Type B pancreatic cell (in vitro differentiated cells): ENCODE measurements at places on chromosomes 7 and 10.

GRCh38 chr7:33243319-33243881 lies 114.0 kb downstream of the BBS9 start:
- H3K36me3 ChIP-seq: no peaks in the 10 kb centered on the region
- DNase-seq: no peak
- H3K27ac ChIP-seq: no peak overlapping the region
- H3K27me3 ChIP-seq: no peaks in the 10 kb centered on the region
- H3K4me1 ChIP-seq: peaks cover 6% of the 10 kb centered on the region

GRCh38 chr7:94045581-94045980 lies 41.4 kb upstream of the BET1 start:
- no peaks in the 10 kb centered on the region for H3K36me3 ChIP-seq
- H3K4me1 ChIP-seq: peaks cover 2% of the 10 kb centered on the region
- no peak overlapping the region for H3K27ac ChIP-seq
- no peak for DNase-seq

DNA sequence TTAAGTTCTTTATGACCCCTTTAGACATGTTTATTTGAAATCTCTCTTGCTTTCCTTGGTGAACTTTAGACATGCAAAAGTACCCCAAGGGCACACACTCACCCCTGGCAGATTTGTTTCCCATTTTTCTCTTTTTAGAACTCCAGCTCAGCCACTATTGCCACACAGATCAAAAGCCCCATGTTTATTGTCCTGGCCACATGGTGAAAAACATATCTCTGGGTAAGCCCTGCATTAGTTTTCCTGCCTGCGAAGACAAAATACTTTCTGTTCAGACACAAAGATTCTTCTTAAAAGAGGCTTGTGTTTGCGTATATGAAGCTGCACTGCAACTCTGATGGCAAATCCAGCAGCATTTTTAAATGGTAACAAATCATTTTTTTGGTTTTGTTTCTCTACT lies 200.0 kb downstream of the POLR1F start:
- DNase-seq: no peak
- peaks cover 7% of the 10 kb centered on the region for H3K4me1 ChIP-seq
- H3K27me3 ChIP-seq: no peaks in the 10 kb centered on the region
- no peaks in the 10 kb centered on the region for H3K36me3 ChIP-seq

DNA sequence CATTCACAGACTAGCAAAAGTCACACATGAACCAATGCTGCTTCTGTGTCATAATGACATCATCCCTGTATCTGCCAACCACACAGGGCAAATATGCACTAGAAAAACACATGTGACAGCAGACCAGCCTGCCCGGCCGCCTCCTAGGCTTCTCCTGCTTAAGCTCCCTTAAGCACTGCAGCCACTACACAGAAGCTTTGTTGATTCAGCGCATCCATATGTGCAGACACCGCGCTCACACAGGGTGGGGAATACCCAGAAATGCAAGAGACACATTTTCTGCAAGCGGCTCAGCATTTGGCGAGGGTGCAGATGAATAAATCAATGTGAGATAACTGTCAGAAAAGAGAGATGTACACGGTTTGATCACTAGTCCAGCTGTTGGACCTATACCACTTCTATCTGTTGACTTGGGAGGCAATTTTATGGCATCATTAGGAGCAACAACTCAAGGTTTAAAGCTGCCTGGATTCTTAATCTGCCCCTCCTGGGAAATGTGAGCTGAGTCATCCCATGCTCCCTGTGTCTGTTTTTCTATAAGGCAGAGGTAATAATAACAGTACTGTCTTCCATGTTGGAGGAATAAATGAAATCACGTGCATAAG lies 33.4 kb downstream of the CPXM2 start:
- no peak overlapping the region for H3K4me3 ChIP-seq
- no peaks in the 10 kb centered on the region for H3K4me1 ChIP-seq

DNA sequence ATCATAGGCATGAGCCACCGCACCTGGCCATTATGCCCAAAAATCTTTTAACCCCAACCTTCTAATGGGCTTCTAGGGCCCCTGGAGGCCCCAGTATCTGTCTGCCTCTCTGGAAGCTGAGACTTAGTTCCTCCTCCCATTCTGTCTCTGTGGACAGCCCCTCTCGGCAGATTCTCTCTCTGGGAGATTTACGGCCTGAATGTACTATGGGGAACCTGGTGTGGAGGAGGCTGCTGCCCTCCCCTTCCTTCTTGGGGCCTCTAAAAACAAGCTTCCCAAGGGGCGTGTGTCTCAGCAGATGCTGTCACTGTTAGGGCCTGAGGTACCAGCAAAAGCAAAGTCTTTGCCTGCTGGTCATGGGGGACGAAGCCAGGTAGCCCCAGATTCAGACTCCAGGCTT lies 35.8 kb upstream of the PRKAR1B start:
- no peak overlapping the region for H3K27ac ChIP-seq
- no peaks in the 10 kb centered on the region for H3K4me1 ChIP-seq
- no peak for DNase-seq
- H3K4me3 ChIP-seq: no peak overlapping the region
- no peaks in the 10 kb centered on the region for H3K27me3 ChIP-seq
- H3K36me3 ChIP-seq: peaks cover 38% of the 10 kb centered on the region

GRCh38 chr7:114703677-114704076 lies 218.2 kb upstream of the MDFIC start:
- H3K36me3 ChIP-seq: no peaks in the 10 kb centered on the region
- no peak overlapping the region for H3K27ac ChIP-seq
- DNase-seq: no peak
- H3K4me3 ChIP-seq: no peak overlapping the region
- no peaks in the 10 kb centered on the region for H3K4me1 ChIP-seq

DNA sequence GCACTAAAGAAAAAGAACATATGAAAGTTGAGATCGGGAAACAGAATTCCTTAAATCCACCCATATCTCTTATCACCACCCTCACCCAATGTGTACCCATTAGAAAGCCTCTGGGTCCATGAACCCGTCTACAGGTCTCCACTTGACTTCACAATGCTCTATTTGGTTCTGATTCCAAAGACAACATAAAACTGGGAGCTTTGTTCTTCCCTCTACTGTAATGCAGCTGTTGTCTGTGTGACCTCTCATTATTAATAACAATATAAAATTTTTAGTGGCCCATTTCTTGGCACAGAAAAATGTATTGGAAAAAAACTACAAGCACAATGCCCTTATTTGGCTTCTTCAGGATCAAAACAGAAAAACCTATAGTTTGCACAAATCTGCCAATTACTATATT lies 30.0 kb downstream of the DOCK4 start:
- peaks cover 8% of the 10 kb centered on the region for H3K36me3 ChIP-seq
- no peak overlapping the region for H3K4me3 ChIP-seq
- H3K27ac ChIP-seq: no peak overlapping the region
- H3K27me3 ChIP-seq: peaks cover 5% of the 10 kb centered on the region
- peaks cover 20% of the 10 kb centered on the region for H3K4me1 ChIP-seq

DNA sequence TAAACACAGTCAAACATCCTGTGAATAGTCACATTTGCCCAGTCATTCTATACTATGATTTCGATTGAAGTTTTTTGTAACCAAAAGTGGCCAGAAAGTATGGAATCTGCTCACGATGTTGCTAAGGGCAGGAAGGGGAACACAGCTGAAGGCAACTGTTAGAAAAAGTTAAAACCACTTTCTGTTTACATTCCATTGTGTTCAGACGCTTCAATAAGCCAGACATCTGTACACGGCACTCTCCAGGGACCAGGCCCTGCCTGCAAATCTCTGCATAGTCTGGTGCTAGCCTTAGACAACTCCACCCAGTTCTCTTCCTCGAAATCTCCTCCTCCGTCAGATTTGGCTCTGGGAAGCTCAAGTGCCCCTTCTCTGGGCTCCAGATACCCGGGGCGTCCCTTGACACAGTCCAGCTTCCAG lies 17.1 kb upstream of the TMEM120A start:
- no peaks in the 10 kb centered on the region for H3K27me3 ChIP-seq
- no peak overlapping the region for H3K4me3 ChIP-seq
- no peaks in the 10 kb centered on the region for H3K4me1 ChIP-seq
- no peak overlapping the region for H3K27ac ChIP-seq
- peaks cover 2% of the 10 kb centered on the region for H3K36me3 ChIP-seq

DNA sequence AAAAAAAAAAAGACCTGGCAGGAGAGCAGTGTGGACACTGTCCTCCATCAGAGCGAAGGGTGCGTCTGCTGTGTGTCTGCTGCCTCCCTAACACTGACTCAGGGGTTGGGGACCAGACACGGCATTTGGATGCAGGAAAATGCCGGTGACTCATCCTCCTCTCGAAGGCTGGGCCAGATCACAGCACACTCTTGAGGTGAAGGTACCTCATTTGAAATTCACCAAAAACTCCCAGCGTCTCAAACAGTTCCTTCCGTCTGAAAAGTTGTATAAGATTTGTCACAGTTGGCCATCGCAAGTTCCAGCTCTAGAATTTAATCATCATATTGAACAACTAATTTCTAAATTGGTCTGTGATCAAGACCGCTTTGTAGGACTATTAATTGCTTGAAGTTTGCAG lies 118.1 kb upstream of the LYZL2 start:
- no peaks in the 10 kb centered on the region for H3K36me3 ChIP-seq
- H3K27me3 ChIP-seq: peaks cover 33% of the 10 kb centered on the region
- H3K27ac ChIP-seq: no peak overlapping the region
- no peak overlapping the region for H3K4me3 ChIP-seq
- peaks cover 17% of the 10 kb centered on the region for H3K4me1 ChIP-seq
- no peak for DNase-seq
